ENCODE measurements at places on chromosomes 5 and 9.

- no peak for DNase-seq
Measured at GRCh38 chr5:138685193-138685745, 68.0 kb upstream of the CTNNA1 start.

- DNase-seq, result no peak
Measured at GRCh38 chr5:10451137-10451824, 9.6 kb downstream of the ROPN1L start.

GRCh38 chr9:21392270-21392669 lies 7.1 kb upstream of the IFNA2 start:
- no peak for DNase-seq

DNA sequence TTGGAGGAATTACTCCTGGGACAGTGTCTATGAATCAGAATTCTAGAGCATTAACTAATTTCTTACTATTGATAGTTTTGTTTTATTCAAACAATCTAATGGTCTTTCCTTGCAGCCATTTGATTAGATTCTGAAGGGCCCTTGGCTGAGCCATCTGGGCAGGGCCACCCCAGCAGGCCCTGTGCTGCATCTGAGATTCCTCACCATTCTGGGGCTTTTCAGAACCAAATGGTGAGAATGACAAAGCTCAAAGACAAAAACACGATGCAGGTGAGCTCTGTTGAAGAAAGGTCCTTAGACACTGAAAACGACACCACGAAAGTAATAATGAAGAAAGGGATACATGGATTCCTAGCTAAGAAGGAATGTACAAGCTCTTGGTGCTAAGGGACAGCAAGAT lies 321.0 kb upstream of the IRX4 start:
- no peak for DNase-seq

- no peak for DNase-seq
Measured at GRCh38 chr5:91206734-91207133, 176.4 kb downstream of the ARRDC3 start.

GRCh38 chr5:147619281-147619878 lies 109.5 kb upstream of the DPYSL3 start:
- no peak for DNase-seq

DNA sequence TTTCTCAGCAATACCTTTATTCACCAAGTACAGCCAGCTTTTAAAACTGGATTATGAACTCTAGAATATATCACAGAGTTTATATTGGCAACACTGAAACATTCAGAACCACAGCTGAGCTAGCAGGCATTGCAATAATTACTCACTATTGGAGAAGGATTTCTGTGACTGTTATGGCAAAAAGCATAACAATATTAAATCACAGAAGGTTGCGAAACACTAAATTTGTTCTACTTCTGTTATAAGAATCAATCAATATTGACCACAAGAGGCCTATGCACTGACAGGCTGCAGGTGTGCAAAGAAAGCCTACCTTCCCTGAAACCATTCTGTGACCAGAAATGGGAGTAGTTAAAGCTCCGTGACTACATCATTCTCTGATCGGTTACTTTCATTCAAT lies 59.2 kb downstream of the AP3B1 start:
- no peak for DNase-seq

Data from stimulated activated CD8-positive, alpha-beta memory T cell treated with anti-CD3 and anti-CD28 coated beads, Interleukin-4, amount 100 ng/mL, for 4 hours (primary cell).